ENCODE measurements at places on chromosomes 4 and X.

DNA sequence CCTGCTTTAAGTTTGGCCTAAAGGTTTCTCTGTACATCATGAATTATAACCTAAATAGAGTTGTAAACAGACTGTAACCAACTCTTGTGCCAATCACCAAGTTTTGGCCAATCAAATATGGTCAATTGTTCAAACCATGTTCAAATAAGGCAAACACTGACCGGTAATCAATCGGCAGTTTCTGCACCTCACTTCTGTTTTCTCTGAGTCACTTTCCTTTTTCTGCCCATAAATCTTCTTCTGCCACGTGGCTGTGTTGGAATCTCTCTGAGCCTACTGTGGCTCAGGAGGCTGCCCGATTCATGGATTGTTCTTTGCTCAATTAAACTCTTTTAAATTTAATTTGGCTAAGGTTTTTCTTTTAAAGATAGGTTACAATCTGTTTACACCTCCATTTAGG is 16.5 kb upstream of the ENPP6 start:
- DNase-seq, result no peak

GRCh38 chr4:66023061-66023460 is 352.8 kb upstream of the EPHA5 start:
- no peak for DNase-seq

GRCh38 chr4:17619416-17620105 is 5.1 kb downstream of the MED28 start:
- DNase-seq, result no peak

- no peak for DNase-seq
Measured at GRCh38 chrX:129808158-129808828, 28.5 kb downstream of the SASH3 start.

GRCh38 chr4:187380181-187380581 is 615.4 kb upstream of the ZFP42 start:
- no peak for DNase-seq

DNA sequence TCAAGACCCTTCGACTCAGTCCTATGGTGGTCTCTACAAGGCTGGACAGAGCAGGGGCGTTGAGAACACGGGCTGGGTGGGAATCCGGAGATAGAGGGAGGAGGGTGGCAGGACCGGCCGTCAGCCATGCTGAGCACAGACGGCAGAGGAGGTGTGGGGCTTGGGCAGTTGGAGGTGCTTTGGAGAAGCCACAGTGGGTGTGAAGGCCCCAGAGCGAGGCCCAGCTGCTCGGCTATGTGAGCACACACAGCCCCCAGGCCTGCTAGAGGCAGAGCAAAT is 4.2 kb downstream of the PDE6B start:
- no peak for DNase-seq

- DNase-seq, result no peak
Measured at GRCh38 chr4:125338814-125339213, 24.1 kb downstream of the FAT4 start.

GRCh38 chr4:149987330-149988086 is 90.7 kb upstream of the DCLK2 start:
- no peak for DNase-seq

- DNase-seq, result no peak
Measured at GRCh38 chrX:44927398-44927797, 54.4 kb downstream of the KDM6A start.

- no peak for DNase-seq
Measured at GRCh38 chrX:38641197-38641596, 79.9 kb downstream of the TSPAN7 start.

DNA sequence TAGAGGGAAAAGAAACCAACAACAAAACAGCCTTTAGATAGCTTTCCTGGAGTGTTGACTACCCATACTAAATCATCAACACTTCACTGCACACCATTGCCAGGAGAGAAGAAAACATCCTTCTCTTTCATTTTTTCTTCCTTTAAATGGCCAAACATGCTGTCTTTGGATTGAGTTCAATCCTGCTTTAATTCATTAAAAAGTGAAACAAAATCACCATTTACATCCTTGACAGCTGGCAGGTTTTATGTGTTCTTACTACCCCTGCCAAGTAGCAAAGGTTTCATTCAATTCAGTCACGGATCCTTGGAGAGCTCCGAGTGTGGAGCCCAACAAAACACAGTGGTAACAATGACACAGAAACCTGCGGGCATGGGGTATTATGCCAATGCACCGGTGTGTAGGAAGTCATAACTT is 568.3 kb downstream of the ANKRD50 start:
- DNase-seq, result peak; percentile 75

- peak; percentile 77 for DNase-seq
Measured at GRCh38 chrX:37871626-37872302, 24.4 kb upstream of the DYNLT3 start.

DNA sequence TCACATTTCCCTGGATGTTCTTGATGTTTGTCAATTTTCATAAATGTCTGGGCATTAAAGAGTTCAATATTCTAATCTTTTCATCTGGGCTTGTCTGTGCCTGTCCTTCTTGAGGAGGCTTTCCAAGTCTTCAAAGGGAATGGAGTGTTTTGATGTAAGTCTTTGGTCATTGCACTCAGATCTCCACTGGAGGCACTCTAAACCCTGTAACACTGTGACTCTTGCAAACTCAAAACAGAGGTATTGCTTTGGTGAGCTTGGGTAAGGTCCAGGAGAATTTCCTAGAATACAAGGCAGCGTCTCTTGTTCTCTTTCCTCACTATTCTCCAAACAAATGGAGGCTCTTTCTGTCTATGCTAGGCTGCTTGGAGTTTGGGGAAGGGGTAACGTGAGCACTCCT is 1118.1 kb upstream of the PABPC4L start:
- DNase-seq, result no peak

DNA sequence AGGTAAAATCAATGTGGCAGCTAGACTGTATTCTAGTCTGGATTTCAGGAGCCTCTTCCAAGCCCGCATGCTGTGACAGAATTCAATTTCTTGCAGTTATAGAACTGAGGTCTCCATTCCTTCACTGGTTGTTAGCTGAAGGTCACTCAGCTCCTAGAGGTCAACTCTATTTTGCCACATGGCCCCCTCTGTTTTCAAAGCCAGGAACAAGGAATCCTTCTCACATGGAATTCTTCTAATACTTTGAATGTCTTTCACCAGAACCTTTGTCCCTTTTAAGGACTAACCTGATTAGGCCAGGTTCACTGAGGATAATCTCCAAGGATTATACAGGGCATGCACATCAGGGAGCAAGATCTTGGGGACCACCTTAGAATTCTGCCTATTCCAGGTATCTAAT is 23.4 kb upstream of the MMRN1 start:
- no peak for DNase-seq

- no peak for DNase-seq
Measured at GRCh38 chr4:151049430-151049884, 34.4 kb upstream of the LRBA start.

DNA sequence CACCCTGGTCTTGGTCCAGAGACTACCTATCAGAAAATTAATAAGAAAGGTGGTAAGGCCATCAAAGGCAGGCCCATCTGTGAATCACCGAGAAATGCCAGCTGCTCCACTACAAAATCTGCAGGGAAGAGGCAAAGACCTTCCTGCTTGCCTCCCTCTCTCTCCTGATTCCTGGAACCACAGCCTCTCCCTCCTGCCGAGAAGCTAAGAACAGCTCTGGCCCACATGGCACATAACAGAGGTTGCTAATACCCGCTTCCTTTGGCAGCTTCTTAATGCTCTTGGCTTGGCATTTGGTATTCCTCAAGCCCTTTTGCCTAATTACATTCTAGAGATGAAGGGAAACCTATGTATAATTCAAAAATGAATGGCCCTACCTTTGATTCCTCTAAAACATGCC is 32.9 kb downstream of the RAI2 start:
- DNase-seq, result no peak

DNA sequence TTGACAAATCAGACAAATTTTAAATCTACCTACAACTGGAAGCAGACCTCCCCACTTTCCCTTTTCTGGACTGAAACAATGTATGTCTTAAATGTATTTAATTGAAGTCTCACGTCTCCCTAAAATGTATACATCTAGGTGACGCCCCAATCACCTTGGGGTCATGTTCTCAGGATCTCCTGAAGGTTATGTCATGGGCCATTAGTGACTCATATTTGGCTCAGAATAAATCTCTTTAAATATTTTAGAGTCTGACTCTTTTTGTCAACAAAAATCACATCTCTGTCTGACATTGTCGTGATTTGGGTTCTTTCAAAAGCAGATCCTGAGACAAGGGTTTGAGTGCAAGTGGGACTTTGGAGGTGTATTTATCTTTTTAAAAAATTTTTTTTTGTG is 26.2 kb upstream of the BOD1L1 start:
- no peak for DNase-seq

DNA sequence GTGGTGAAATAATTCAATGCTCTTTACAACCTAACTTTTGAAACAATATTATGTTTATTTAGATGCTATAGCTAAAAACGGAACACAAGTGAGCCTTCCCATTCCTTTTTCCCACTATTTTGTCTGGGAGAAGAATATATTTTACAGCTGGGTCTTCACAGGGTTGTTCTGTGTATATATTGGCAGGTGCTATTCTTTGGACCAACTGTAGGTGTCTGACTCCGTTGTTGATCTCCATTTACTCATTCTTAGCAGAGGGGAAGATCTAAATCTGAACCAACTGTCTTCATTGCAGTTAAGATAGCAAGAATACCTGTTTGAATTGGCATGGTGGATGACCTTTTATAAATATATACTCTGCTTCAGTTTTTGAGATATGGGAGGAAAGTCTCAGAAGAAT is 257.4 kb downstream of the CFAP299 start:
- no peak for DNase-seq

DNA sequence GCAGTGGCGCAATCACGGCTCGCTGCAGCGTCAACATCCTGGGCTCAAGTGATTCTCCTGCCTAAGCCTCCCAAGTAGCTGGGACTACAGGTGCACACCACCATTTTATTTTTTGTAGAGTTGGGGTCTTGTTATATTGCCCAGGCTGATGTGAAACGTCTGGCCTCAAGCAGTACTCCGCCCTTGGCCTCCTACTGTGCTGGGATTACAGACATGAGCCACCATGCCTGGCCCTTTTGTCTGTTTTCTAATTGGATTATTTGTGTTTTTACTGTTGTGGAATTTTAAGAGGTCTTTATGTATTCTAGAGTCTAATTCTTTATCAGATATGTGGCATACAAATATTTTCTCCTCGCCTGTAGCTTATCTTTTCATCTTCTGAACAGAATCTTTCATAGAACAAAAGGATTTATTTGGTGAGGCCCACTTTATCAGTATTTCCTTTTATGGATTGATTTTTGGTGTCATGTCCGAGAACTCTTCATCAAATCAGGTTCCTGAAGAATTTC is 18.9 kb downstream of the PLS3 start:
- DNase-seq, result no peak

- DNase-seq, result no peak
Measured at GRCh38 chr4:186875476-186875875, 151.8 kb upstream of the FAT1 start.

- no peak for DNase-seq
Measured at GRCh38 chrX:71060127-71060526, 8.0 kb downstream of the SNX12 start.

GRCh38 chr4:2226261-2226660 is 15.7 kb downstream of the HAUS3 start:
- DNase-seq, result no peak

GRCh38 chrX:85930099-85930498 is 117.3 kb downstream of the CHM start:
- no peak for DNase-seq

GRCh38 chr4:8269535-8270417 is at the start of gene HTRA3:
HTRA3 (plus strand) TSS chr4:8269754; CDS start chr4:8269969, 215 bp downstream.
- no peak for DNase-seq

- no peak for DNase-seq
Measured at GRCh38 chrX:65508851-65509250, 25.7 kb downstream of the LAS1L start.

GRCh38 chrX:29461039-29461438 is 754.3 kb upstream of the MAGEB2 start:
- no peak for DNase-seq

- no peak for DNase-seq
Measured at GRCh38 chr4:94348666-94349065, 6.0 kb upstream of the HPGDS start.

GRCh38 chr4:180993244-180993836 is 1249.9 kb upstream of the TENM3 start:
- no peak for DNase-seq

DNA sequence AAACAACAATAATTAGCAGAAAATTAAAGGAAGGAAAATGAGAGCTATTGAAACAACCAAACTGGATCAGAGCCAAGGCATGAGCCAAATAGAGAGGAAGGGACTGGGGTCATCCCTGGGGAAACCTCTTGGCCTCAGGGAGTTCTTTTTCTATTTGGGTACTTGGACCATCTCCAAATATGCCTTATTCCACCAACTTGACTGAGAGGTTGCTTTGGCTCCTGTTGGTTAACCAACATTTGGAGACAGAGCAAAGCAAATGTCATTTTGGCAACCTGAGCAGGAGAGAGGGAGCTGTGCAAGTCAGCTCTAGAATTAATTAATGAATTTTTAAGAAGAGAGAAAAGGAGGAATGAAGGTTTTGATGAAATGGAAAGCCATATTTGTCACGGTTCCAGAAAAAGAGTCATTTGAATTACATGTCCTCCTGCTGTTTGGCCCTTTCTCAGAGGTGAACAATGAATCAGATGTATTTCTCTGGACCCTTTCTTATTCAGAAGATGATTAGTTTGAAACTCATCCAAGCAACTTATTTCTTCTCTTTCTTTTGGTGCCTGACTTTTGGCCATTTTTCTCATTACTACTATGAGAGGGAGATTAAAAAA is 119.1 kb downstream of the CNKSR2 start:
- DNase-seq, result no peak

- no peak for DNase-seq
Measured at GRCh38 chr4:155773196-155773800, 14.5 kb downstream of the GUCY1B1 start.

DNA sequence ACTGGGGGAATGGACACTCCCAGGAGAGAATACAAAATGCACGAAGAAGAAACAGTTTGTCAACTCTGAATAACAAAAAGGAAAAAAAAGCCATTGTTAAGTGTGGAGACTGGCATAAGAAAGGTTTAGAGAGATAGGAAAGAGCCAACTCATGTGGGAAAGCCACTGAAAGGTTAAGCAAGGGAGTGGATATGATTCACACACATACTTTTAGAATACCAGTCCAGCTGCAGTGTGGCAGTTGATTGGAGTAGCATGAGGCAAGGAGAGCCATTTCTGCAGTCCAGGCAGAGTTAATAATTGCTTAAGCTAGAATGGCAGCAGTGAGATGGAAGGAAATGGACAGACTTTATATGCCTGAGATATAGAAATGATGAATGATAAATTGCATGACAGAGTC is 36.9 kb upstream of the ADAD1 start:
- peak; percentile 93 for DNase-seq

DNA sequence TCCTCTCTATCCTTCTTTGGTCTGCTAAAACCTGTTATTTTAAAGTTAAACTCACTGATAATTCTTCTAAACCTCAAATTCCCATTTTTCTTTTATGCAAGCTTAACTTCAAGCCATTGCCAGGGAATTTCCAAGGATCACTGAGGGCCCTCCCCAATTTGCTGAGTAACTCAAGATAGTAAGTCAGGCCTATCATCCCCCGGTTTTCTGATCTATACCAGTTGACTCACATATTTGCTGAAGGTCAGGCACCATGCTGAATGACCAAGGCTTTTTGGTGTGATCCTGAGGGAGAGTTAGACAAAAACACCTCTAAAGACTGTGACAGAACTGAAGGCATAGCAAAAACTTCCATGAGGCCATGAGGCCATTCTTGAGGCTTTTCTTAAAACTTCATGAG is 1301.9 kb downstream of the PCDH7 start:
- peak; percentile 91 for DNase-seq
